ENCODE measurements at places on chromosomes 6 and 20. TPM values are rescaled to one million over a fixed set of nuclear protein-coding genes. Genes with fewer than 3 reads are reported as not detected.

The TULP1 gene
- total RNA-seq, result not detected

The TTLL9 gene
- total RNA-seq, result 0.12 TPM

The TREML1 gene
- total RNA-seq, result not detected

The MAP1LC3A gene
- 27.6 TPM for total RNA-seq

The PNLDC1 gene
- total RNA-seq, result not detected

GRCh38 chr20:33796907-33797544 lies 14.1 kb upstream of the CHMP4B start:
- DNase-seq, result no peak

- DNase-seq, result no peak
Observed at GRCh38 chr20:59725476-59726280, 121.3 kb downstream of the PHACTR3 start.

GRCh38 chr6:128275681-128276080 lies 244.7 kb downstream of the PTPRK start:
- DNase-seq, result no peak

GRCh38 chr6:104689551-104690205 lies 170.0 kb downstream of the HACE1 start:
- DNase-seq, result no peak

DNA sequence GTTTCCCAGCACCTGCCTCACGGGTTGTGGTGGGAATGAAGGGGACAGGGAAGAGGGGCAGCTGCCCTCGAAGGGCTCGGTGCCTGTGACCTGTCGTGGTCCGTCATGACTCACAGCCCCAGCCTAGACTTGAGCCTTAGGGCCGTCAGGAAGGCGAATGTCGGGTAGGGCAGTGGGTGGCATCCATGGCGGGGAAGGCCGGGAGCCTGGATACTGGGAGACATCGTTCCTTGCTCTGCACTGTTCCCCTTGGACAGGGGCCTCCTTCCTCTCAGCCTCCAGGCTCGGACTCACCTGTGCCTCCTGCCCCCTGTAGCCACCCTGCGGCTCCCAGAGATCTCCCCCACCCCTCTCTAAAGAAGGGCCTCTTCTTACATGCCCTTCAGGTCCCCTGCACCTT lies 52.2 kb upstream of the APCDD1L start:
- no peak for DNase-seq

DNA sequence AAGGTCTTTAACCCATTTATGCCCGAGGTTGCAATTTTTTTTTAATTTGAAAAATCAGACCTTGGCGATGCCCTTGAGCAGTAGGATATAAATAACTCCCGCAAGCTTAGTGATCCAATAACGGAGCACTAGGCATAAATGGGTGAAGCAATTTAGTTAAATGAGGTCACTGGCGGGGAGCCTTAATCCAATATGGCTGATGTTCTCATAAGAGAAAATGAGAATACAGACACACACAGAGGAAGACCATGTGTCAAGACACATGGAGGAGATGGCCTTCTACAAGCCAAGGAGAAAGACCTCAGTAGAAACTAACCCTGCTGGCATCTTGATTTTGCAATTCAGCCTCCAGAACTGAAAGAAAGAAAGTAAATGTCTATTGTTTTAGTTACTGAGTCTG lies 735 bp downstream of the SIRPG start:
- DNase-seq, result no peak

- DNase-seq, result peak; percentile 12
Observed at GRCh38 chr6:110999634-111000270, 17.9 kb downstream of the RPF2 start.

DNA sequence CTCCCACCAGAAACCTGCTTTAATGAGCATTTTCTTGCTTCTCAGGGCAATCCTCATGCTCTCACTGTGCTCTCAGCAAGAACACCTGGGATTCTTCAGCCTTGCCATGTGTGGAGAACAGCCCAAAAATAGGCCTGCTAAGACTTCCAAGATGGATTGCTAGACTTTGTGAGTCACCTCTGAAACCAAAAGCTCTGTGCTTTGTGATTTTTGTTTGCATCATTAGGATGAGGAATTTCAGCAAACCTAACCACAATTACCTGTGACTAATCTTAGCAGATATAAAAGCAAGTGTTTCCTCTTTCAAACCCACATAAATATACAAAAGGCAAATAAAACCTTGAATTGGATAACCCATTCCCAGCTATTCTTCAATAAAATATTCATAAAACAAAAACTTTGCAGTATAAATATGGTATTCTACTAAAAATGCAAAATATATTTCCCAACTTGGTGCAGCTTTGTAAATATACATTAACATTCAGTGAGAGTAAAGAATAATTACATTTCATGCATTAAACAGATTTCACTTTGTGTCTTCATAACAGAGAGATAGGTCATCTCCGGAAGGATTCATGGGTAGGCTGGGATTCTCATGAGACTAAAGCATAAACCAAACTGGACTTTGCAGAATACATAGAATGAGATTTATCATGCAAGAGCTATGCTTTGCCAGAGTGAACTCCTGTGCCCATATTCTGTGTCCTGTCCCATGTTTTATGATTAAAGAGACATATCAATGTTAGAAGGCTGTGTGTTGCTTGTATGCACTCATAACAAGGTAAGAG lies 33.5 kb downstream of the TPBG start:
- DNase-seq, result peak; percentile 95

All from A172 (cell line).